Renal pelvis (tissue), 12 donors: ENCODE measurements at places on chromosomes 6 and 20.

DNA sequence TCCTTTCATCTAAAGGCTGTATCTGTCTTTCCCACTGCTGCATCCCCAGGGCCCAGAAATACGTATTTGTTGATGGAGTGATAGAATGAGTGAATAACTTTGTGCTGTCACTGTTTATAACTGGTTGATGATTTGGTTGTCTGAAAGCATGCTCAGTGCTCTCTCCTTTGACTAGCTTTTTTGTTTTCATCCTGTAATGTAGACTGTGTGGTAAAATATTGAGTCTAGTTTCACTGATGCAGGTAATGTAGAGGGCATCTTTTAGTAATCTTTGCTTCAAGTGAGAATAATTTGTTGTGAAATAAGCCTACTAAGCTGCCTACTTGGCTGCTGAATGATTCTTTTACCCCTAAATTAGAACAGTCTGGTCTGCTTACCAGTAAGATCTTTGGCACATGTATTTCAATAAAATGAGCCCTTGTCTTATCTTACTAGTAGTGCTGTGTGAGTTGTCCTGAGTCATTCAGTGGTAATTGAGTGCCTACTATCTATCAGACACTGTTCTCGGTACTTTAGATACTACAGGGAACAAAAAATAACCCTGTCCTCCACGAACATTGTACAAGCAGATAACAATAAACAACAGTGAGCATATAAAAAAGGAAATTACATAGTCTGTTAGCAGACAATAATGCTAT lies 39.9 kb downstream of the MAPK14 start:
- no peak for DNase-seq

GRCh38 chr6:78132671-78133410 lies 480.0 kb downstream of the MEI4 start:
- DNase-seq: no peak

- DNase-seq: no peak
These were observed 9.3 kb downstream of the SYNGAP1 start for GRCh38 chr6:33428966-33429749.

DNA sequence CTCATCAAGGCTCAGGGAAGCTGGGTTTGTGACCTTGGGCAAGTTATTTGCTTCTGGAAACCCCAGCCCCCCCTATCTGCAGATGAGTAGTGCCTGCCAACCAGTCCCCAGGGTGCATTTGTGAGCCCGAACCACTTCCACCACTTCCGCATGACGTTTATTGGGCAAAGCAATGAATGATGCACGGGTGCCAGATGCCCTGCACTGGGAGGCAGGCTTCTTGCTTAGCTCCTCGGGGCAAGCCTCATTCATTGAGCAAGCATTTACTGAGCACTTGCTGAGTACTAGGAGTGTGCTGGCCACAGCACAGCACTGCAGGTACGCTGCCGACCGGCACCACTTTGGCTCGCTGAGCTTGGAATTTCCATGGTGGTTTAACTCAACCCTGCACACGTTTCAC lies 60.2 kb downstream of the GNAS-AS1 start:
- DNase-seq: no peak

GRCh38 chr6:89081129-89081422 lies 525 bp downstream of the PNRC1 start:
- no peak for DNase-seq

- no peak for DNase-seq
These were observed 1.2 kb upstream of the COL20A1 start for GRCh38 chr20:63291811-63292210.

GRCh38 chr20:35597186-35597585 lies 18.4 kb upstream of the SPAG4 start:
- no peak for DNase-seq

GRCh38 chr20:2602746-2603145 lies 49.7 kb upstream of the NOP56 start:
- no peak for DNase-seq

- no peak for DNase-seq
These were observed 24.6 kb downstream of the SPATA2 start for GRCh38 chr20:49890471-49891361.

DNA sequence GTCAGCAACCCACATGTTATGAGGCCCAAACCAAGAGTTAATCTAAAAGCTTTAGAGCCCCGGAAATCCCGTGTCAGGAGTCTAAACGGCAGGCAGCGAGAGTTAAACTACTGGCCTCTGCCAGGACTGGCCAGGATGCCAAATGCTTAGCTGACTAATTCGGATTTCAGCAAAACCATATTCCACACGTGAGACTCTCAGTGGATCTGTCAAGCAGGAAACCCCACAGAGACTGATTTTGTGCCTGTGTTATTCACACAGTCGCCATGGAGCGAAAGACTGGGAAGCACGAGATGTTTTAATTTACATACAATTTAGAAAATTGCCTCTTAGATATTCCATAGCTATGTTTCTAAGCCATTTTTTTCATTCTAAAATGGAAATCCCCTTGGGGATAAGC lies 152.9 kb downstream of the RNASET2 start:
- no peak for DNase-seq

DNA sequence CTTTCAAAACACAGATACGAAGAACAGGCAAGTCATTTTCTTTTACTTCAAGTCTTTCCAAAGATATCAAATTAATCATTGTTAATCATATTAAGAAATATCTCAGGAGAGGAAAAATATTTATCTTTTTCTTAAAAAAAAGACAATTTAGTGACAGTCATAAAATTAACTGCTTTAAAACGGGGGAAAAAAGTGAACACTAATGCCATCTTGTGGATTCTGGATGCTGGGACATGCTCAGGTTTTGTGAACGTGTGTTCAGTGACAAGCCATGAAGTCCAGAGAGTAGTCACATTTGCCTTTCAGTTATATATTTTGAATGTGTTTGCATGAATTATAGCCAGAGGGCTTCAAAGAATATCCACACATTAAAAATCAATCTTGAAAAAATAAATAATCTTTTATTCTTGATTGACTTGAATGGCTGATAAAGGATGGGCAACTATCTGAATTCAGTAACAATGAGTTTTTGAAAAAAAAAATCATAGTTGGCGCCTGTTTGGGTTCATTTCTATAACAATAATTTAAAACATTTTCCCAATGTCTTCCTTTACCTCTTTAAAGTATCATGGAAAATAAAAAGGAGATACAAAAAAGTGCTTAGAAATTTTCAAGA lies 74.7 kb upstream of the NOX3 start:
- no peak for DNase-seq

GRCh38 chr6:119757467-119757866 lies 407.9 kb upstream of the MAN1A1 start:
- no peak for DNase-seq

- DNase-seq: no peak
These were observed 124.4 kb upstream of the FOXQ1 start for GRCh38 chr6:1187293-1188131.

GRCh38 chr20:63310265-63310991 lies 17.4 kb downstream of the COL20A1 start:
- DNase-seq: no peak

DNA sequence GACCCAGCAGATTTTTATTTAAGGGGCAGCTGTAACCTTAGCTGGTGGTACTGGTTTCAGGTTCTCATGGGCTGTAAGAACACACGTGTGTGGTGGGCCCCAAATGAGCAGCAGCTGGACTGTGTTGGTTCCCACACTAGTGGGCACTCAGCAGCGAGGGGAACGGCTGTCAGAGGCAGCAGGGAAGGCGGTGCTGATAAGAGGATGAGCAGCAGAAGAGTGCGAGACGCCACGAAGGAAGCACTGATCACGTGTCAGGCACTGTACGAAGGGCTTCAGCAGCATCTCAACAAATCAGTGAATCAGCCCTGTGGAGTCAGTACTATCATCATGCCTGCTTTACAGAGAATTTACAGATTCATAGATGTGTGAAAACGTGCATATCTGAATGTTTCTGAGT lies 41.0 kb upstream of the EMILIN3 start:
- no peak for DNase-seq

DNA sequence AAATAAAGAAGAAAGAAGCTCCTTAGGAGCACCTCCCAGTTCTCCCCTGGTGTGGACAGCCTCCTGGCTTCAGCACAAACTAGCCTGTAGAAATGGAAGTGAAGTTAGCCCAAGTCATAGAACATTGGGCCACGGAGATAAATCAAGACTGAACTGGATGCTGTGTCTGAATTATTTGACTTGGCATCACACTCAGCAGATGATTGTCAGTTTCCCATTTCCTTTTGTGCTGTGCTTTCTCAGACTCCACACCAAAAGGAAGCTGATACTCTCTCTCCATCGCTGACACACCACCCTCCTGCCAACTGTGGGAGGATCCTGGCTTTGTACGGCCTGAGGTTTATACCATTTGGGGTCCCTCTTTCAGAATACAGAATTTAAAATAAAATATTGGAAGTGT lies 209.8 kb downstream of the TFAP2A start:
- no peak for DNase-seq

GRCh38 chr20:10516529-10516928 lies 81.4 kb downstream of the SLX4IP start:
- DNase-seq: no peak

DNA sequence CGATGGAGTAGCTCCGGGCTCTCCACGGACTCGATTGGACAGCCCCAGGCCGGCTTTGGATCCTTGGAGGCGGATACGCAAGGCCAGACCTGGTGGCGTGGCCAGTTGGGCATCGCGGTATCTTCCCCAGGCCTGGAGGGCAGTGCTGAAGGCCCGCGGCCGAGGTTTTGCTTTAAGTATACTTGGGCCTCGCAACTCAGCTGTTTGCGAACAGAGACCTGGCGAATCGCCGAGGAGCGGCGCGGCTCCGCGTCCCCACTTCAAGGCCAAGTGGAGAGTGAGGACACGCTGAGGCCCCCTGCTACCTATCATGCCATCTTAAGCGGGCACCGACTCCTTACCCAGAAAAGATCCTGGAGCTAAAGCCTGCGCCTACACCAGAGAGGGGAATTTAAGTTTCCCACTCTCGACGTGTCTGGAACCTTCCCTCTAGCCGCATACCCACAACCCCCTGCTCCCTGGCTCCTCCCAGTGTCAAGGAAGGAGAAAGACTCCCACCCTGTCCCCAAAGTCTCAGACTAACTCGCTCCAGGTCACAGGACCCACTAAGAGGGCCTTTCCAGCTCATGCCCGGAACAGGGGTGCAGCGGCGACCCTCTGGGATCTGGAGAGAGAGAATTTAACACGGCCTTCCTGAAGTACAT lies 4.1 kb downstream of the LINC00237 start:
- no peak for DNase-seq

GRCh38 chr20:38725931-38726803 lies 1.9 kb downstream of the SLC32A1 start:
- no peak for DNase-seq

DNA sequence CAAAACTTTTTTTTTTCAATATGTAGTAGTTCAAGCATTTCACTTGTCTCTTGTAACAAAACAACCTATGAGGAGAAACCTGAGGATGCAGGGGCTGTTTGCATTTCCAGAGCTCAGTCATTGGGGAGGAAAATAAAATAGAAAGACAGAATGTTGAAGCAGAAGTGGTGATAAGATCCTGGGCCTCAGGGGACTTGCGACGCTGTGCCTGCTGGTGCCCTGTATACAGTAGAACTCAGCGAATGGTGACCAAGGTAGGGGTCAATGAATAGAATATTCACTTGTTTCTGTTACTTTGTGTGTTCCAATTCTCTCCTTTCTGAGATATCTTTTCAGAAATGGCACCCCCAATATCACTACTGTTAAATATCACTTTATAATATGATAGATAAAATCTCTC lies 271.6 kb downstream of the FARS2 start:
- DNase-seq: no peak

- peak; percentile 81 for DNase-seq
These were observed 41.3 kb downstream of the SPDEF start for GRCh38 chr6:34514593-34515472.

GRCh38 chr6:164547076-164547475 lies 762.3 kb downstream of the C6orf118 start:
- DNase-seq: no peak

DNA sequence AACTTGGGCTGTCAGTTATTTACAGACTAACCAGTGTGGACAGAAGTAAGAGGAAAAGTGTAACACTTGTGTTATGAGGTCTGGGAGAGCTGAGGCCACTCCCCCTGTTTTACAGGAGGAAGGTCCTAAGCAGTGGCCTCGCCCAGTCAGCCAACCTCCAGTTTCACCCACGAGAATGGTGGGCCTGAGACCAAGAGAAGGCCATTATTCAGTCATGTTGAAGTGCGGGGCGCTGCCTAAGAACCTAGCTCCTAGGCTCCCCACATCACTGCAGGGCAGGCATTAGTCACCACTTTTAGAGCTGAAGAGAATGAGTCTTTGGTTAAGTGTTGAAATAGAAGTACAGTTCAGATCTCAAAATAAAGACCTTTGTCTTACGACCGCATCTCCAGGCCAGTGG lies 27.9 kb downstream of the CDYL start:
- no peak for DNase-seq

- no peak for DNase-seq
These were observed 85.1 kb upstream of the JARID2 start for GRCh38 chr6:15160812-15161211.

DNA sequence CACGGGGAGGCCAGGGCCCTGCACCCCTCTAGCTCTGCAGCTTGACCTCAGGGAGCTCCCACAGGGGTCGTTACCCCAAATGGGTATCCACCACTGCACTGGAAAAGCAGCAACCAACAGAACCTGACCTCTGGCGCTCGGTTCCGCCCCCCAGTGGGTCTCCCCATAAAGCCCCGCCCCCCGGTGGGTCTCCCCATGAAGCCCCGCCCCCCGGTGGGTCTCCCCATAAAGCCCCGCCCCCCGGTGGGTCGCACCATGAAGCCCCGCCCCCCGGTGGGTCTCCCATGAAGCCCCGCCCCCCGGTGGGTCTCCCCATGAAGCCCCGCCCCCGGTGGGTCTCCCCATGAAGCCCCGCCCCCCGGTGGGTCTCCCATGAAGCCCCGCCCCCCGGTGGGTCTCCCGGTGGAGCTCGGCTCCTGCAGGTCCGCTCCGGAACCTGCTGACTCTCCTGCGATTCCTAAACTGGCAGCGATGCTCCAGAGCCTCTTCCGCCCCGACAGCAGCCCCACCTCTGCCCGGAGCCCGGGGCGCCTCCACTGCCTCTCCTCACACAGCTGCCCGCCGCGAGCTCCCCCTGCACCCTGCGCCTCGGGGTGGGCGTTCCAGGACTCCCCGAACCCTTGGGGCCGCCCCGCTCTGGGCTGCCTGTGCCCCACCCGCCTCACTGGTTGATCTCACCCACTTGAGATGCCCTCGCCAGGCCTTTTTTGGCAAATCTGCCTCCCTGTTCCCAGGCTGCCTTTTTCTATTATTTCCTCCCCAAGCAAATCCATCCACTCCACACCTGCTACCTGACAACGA lies 12.1 kb downstream of the SLC2A4RG start:
- DNase-seq: no peak

DNA sequence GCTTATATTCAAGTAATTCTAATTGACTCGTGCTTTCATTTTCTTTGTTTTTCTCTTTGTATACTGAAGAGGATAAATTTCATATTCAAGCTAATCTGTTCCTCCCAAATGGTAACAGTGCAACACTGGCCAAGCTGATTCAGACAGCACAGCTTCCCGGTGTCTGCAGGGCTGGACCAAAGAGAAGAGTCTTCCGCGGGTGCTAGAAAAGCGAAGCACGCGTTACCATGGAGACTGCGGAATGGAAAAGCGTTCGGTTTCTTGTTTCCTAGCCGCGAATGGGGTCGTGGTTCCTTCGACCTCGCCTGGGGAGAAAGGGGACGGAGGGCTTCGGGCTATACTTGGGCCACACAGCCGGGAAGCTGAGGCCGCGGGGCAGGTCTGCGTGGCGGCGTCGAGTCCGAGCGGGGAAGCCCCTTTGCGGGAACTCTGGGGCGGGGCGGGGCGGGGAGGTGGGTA lies 6.2 kb upstream of the ZNF311 start:
- peak; percentile 80 for DNase-seq
